Astrocyte of the spinal cord (primary cell): ENCODE measurements at places on chromosomes 7 and 10.

DNA sequence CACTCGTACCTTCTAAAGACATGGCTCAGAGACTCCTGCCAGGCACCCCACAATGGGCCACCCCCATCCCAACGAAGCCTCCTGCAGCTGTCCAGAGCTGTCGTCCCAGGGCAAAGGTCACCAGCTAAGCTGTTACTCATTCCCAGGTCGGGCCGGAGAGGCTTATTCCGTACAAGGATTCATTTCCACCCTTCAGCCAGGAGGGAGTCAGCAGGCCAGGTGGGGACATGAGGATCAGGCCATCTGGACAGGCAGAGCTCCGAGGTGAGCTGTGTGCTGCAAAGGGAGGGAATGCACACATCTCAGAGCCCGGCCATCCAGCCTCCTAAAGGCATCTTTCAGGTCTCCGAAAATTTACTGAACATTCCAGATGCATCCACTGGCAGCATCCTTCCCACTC lies 63.9 kb upstream of the NANOS1 start:
- DNase-seq = no peak

DNA sequence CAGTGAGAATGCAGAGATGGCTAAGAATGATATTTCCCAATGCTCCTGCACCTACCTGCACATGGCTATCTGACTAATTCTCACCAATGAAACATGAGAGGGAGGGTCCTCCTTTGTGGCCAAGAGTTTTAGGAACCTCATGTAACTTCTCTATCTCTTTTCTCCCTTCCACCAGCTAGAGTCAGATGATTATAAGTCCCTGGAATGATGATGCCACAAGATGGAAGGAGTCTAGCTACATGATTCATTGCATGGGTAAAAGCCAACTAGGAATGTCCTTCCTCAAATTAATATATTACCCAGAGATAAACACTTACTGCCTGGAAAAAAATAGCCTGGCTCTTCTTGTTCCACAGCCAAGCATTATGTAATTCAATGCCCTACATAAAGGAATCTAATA lies 55.1 kb upstream of the AASS start:
- DNase-seq = no peak

DNA sequence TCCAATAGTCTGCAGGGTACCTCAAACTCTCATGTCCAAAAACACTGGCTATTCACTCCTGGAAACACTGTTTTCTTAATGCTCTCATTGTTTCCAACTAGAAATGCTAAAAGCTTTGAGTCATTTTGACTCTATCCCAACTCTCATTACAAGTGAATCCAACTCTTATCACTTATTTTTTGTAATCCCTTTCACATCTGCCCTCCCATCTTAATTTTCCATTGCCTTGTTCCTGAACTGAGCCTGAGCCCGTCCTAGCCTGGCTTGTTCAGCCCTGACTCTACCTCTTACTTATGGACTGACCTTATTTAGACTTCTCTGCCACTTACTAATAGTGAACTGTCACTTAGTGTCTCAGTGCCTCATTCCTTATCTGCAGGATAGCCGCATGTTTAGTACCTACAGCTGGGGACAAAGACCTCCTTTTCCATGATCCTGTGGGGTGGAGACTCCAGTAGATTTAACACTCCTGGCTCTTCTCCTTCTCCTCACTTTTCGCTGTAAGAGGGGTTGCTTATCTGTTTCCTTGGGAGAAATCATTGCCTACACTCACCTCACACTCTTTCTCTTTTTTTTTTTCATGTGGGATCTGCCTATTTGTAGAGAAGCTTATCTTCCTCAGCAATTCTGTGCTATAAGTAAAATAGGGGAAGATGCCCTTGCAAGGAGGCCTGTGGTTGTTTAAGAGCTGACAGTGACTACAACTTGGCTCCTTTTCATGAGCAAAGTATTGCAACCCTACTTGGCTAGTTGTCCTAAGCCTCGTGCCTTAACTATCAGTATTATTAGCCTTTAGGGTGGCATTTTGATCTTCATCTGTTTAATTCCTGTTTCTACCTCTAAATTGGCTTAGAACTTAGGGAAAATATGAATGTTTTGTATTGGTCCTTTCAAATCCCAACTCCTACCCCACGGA lies 56.4 kb downstream of the SLC16A12 start:
- peak; percentile 83 for DNase-seq

- DNase-seq = no peak
Measured at GRCh38 chr7:31864646-31865045, 177.6 kb downstream of the PPP1R17 start.

GRCh38 chr7:40697653-40698052 lies 562.8 kb downstream of the SUGCT start:
- no peak for DNase-seq

GRCh38 chr7:151767557-151767956 lies 109.4 kb downstream of the PRKAG2 start:
- no peak for DNase-seq

DNA sequence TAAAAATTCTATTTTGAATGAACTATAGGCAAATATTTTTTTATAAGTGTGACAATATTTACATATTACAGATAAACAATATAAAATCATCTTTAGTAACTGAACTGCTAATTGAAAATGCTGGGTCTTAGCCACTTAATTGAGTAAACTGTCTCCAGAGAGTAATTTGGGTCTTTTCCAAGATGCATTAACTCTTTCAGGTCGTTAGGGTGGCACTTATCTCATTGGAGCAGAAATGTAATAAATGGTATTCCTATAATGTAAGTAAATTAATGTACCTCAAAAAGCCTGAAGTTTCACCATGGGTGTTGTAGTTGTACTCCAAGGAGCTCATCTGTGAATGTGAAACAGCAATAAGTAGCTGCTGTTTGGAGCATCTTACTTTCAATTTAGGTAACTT lies 208.5 kb downstream of the EXOC4 start:
- no peak for DNase-seq

- DNase-seq = peak; percentile 2
Measured at GRCh38 chr10:108877095-108877561, 1046.2 kb downstream of the XPNPEP1 start.

- DNase-seq = no peak
Measured at GRCh38 chr10:22635650-22636049, 78.7 kb downstream of the PIP4K2A start.

GRCh38 chr10:78849731-78850130 lies 219.0 kb upstream of the ZMIZ1 start:
- no peak for DNase-seq

- DNase-seq = no peak
Measured at GRCh38 chr10:98353170-98353569, 61.8 kb downstream of the PYROXD2 start.

DNA sequence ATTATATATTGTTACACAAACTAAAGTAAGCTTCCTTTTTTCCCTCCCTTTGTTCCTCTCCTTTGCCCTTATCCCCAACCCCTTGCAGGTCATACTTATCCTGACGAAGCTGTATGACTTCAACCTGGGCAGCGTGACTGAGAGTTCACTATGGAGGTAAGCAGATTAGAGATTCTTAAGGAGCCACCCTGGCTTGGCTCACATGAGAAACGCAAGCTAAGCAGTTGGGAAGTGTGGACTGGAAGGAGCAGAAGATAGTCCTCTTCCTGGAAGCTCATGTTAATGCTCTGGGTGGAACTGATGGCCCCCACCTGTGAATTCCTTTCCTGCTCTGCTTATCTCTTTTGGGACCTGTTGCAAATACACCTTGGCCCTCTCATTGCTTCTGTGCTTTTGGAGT lies 201.6 kb downstream of the SORCS3 start:
- no peak for DNase-seq

DNA sequence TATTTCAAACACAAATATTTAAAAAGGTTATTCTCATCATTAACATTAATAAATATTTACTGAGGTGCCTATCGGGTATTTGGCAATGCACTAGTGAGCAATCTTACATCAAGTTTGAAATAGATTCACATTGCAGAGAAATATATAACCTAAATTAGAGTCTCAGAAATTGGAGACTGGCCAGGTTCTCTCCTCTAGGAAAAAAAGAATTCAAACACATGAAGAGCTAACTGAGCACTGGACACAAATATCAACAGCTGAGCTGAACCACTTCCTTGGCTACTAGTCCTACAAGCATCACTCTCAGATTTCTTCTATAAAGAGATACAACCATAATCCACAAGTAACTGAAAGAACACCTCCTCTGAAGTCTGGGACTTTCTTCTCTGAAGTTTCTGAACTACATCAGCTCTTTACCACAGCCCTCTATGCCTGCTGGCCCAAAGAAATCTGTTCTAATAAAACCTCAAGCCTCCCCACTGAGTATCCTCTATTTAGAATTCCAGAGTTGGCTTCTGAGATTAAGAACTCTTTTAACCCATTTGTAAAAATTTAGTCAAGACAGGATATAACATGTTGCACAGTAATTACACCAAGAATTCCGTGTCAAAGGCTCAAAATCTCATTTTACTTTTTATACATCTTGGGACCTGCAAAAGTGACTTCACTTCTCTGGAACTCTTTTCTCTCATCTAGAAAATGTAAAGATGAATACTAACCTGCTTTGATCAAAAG lies 45.2 kb downstream of the MTERF1 start:
- DNase-seq = peak; percentile 42

- no peak for DNase-seq
Measured at GRCh38 chr10:6875269-6875865, 295.3 kb upstream of the PRKCQ start.

DNA sequence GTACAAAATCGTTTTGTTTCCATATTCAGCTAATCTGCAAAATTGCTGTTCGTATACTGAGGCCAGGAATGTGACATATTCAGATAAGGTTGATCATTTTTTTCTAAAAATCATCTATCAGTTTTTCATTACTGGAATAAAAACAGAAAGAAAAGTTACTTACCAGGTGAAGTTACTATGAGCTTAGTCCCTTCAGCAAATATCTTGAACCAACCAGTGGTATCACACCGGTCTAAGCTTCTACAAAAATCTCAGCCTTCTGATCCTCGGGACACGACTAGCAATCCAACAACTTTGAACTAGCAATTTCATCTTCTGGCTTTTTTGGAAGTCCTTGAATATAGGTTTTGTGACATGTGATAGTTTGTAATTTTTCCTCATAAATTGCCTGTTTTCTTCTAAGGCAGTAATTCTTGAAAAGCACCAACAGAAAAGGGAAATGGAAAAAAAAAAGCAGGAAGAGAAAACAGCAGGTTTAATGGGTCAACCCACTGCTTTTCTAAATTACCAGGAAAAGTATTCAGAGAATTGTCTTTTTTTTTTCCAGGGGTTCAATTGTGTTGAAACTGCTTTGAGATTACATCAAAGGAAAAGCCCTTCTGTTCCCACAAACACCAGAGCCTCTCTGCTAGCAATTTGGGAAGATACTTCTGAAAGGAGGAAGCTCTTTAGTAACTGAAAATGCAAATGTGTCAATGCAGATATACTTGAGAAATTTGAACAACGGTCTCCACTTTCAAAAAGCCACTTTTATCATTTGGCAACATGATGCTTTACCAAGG lies 2.9 kb upstream of the TARP start:
- no peak for DNase-seq

DNA sequence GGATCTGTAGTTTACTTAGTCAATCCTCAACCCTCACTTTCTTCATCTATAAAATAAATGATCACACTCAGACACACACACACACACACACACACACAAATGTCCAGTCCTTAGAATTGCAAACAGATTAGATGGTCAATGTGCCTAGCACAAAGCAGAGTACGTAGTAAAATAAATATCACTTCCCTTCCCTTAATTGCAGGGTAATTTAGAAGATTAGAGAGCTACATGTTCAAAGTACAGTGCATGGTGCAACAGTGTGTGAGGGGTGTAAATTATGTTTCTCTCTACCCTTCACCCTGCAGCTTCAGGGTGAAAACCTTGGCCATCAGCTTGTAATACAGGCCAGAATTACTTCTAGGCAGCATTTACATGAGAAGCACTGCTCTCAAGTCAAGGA lies 187.0 kb upstream of the GHITM start:
- no peak for DNase-seq

DNA sequence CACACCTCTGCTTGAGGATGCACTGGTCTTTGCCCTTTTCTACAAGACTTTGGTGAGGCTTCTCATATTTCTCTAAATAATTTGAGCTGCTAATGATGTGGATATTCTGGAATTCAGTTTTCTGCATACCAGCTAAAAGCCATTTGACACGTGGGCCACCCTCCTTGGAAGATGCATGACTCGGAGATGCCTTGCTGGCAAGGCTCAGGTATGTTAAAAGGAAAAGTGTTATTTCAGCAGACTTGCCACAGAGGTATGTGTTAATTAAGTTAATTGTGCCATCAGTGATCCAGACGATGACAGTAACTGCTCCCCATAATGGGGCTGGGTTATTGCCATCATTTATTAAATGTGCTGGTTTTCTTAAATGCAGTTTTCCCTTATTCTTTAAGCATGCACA lies 8.8 kb upstream of the GFRA1 start:
- DNase-seq = no peak

- DNase-seq = no peak
Measured at GRCh38 chr10:59242991-59243390, 66.5 kb downstream of the PHYHIPL start.

DNA sequence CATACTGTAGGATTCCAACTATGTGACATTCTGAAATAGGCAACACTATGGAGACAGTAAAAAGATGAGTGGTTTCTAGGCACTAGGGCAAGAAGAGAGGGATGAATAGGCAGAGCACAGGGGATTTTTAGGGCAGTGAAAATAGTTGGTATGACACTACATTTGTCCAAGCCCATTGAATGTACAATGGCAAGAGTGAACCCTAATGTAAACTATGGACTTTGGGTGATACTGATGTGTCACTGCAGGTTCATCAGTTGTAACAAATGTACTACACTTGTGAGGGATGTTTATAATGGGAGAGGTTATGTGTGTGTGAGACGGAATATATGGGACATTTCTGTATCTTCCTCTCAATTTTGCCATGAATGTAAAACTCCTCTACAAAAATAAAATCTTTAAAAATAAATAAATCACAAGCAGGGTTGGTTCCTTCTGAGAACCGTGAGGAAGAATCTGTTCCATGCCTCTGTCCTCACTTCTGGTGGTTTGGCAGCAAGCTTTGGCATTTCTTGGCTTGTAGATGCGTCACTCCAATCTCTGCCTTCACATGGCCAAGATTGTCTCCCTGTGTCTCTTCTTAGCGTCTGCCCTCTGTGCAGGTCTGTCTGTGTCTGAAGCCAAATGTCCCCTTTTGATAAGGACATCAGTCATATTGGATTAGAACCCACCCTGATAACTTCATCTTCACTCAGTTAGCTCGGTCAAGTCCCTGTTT lies 83.1 kb upstream of the AGBL3 start:
- peak; percentile 28 for DNase-seq

- no peak for DNase-seq
Measured at GRCh38 chr7:101869026-101869900, 51.8 kb downstream of the CUX1 start.

GRCh38 chr7:5681979-5682546 lies 99.4 kb downstream of the RNF216 start:
- DNase-seq = no peak
